Sigmoid colon (tissue), 7 donors: ENCODE measurements at places on chromosomes 1 and 21. TPM values are rescaled to one million over a fixed set of nuclear protein-coding genes. Genes with fewer than 3 reads are reported as not detected.

GRCh38 chr1:5646486-5647149 lies 345.6 kb downstream of the NPHP4 start:
- no peak for DNase-seq

DNA sequence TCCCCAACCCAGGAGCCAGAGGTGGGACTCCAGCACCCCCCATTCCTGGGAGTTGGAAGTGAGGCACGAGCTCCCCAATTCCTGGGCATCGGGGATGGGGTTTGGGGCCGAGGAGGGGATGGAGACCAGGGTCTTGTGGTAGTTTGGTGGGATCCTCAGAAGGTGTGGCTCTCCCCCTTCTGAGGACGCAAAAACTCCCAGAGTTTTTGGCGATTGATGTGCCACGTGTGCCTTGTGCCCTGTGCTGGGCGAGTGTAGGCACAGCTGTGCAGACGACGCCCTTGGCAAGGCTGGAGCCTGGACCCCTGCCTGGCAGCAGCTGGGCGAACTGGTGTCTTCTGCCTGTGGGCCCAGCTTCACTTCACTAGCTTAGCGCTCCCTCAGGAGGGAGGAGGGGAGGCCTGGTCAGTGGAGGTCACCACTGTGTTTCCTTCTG lies 2.6 kb downstream of the GUK1 start:
- DNase-seq, result no peak

Gene RNU1-4
- under 0.01 TPM for total RNA-seq

GRCh38 chr1:204565617-204566582 lies 49.7 kb downstream of the MDM4 start:
- DNase-seq, result peak; percentile 79

DNA sequence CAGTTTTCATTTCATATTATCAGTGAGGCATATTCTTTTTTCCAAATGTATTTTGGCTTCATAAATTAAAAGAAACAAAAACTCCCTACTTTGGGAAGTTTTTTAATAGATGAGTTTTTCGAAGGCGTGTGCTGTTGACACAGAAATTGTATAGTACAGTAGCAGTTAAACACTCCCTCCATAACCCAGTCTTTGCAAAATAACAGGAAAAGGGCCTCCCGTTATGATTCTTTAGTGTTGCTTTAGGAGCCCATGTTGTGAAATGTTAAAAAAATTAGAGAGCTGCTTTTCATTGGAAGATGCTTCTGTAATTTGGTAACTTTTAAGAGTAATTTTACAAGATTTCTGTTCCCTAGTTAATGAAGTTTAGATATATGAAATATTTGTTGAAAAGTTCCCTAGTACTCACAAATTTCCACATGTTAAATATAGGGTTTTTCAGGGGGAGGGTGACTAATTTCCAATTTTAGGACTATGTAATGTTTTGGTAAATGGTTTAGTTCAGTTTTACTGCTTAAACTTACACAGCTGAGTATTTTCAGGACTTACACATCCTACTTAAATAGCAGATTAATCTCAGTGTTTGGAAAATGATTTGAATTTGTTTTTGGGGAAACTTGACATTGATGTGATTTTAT lies 2.0 kb downstream of the CAMSAP2 start:
- no peak for DNase-seq
